ENCODE measurements at places on chromosomes 5 and 9. TPM values are rescaled to one million over a fixed set of nuclear protein-coding genes. Genes with fewer than 3 reads are reported as not detected.
A peak's percentile ranks its signal among the peaks of the same experiment; 100 is the strongest.

DNA sequence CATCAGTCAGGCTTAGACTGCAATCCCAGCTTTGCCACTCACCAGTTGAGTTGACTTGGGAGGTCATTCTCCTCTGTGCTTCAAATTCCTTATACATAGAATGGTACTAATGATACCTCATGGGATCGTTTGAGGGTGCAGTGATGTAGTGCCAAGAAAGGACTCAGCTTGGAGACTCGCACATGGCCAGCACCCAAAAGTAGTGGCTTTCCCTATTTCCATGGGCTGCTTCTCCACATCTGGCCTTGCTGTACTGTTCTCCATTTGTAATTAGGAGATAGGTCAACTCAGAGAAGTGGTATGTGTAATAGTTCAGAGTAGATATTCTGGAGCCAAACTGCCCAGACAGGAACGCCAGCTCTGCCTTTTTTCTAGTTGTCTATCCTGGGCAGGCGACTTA, 5.5 kb downstream of the CCL19 start:
- DNase-seq, result no peak

DNA sequence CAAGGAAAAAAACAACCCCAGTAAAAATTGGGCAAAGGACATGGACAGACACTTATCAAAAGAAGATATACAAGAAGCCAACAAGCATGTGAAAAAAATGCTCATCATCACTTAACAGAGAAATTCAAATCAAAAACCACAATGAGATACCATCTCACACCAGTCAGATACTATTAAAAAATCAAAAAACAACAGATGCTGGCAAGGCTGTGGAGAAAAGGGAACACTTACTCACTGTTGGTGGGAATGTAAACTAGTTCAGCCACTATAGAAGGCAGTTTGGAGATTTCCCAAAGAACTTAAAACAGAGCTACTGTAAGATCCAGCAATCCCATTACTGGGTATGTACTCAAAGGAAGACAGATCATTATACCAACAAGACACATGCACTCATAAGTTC, 157.4 kb downstream of the EDIL3 start:
- DNase-seq, result no peak

DNA sequence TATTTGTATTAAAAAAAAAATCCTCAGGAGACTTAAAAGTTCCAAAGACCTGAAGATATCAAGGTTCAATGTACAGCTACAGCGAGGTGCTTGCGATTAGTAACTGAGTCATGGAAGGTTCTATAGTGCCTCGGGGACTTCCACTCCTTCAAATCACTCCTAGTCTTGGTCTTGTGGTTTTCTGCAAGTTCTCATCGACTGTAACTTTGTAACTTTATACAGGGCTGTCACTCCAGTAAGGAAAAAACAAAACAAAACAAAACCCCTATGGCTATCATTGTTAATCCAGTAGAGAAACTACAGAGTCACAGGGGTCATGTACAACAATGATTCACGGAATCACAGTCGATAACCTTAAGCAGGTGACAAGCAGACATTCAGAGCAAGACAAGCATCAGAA, 39.8 kb upstream of the SELENOP start:
- DNase-seq, result peak; percentile 31

- DNase-seq, result no peak
These were observed 51.0 kb downstream of the IRF1 start for GRCh38 chr5:132439521-132440089.

GRCh38 chr9:33189331-33189791, 22.2 kb upstream of the B4GALT1 start:
- DNase-seq, result no peak

DNA sequence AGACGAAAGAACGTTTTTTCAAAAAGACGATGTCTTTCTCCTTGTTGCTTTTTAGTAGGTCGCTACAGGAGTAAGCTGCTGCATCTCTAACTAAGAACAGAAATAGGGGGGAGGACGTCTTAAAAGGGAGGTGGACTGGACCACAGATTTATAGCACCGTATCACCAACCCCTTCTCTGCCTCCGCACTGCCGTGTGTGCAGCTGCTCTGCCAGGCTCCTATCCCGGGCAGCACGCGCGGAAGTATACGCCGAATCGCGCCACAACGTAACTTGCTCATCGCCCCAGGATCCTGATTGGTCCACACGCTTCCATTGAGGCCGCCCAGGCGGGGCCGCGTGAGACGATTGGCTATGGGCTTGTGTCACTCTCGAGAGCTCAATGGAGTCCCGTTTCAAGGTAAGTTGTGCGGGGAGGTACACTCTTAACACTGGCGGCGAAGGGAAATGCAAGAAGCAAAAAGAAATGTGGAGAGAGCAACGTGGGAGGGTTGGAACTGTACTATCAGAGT, at the start of gene ELAVL2:
Gene ELAVL2 (minus strand): TSS at position 121 of the 510 bp plus-strand sequence. CDS start 64,006 bp downstream, outside the sequence.
- DNase-seq, result no peak

The ANKDD1B gene
- 3.6 TPM for total RNA-seq

The NR5A1 gene
- not detected for total RNA-seq

The TMEM171 gene
- total RNA-seq, result 3.5 TPM

The UBE2QL1 gene
- not detected for total RNA-seq

The KCNV2 gene
- not detected for total RNA-seq

The IL17B gene
- total RNA-seq, result not detected

Data from Caki2 (cell line).